Cardiac septum (tissue), 1 donor: ENCODE measurements at places on chromosomes 2 and 18. TPM values are rescaled to one million over a fixed set of nuclear protein-coding genes. Genes with fewer than 3 reads are reported as not detected.

Gene AGAP1
- total RNA-seq, result 18.7 TPM

Gene ANKRD62
- total RNA-seq, result not detected

Gene SCG2
- 0.97 TPM for total RNA-seq

Gene CHRNA1
- 0.94 TPM for total RNA-seq

Gene SLC5A7
- not detected for total RNA-seq

Gene RIT2
- not detected for total RNA-seq

Gene DNAJC5G
- total RNA-seq, result 1.6 TPM

Gene NAT8
- total RNA-seq, result not detected

Gene SERPINB11
- not detected for total RNA-seq

Gene MYO7B
- 0.78 TPM for total RNA-seq

Gene MYO3B
- total RNA-seq, result 0.05 TPM

Gene CCDC178
- 0.27 TPM for total RNA-seq

Gene UGT1A4
- total RNA-seq, result not detected

Gene ASB18
- total RNA-seq, result 44.4 TPM

Gene UCN
- total RNA-seq, result 2.1 TPM

Gene TUBB8B
- not detected for total RNA-seq

Gene RFTN2
- 3.5 TPM for total RNA-seq

Gene ASPRV1
- 0.81 TPM for total RNA-seq

Gene SLC9A4
- not detected for total RNA-seq

Gene TLX2
- total RNA-seq, result not detected

Gene PSMA8
- not detected for total RNA-seq
